ENCODE measurements at places on chromosomes 1 and 21.
A peak's percentile ranks its signal among the peaks of the same experiment; 100 is the strongest.

GRCh38 chr1:165468253-165468652, 23.3 kb upstream of the RXRG start:
- DNase-seq: no peak

GRCh38 chr1:116847688-116848531, 61.8 kb upstream of the PTGFRN start:
- DNase-seq: no peak

GRCh38 chr1:183847641-183848040, 42.7 kb downstream of the RGL1 start:
- no peak for DNase-seq

DNA sequence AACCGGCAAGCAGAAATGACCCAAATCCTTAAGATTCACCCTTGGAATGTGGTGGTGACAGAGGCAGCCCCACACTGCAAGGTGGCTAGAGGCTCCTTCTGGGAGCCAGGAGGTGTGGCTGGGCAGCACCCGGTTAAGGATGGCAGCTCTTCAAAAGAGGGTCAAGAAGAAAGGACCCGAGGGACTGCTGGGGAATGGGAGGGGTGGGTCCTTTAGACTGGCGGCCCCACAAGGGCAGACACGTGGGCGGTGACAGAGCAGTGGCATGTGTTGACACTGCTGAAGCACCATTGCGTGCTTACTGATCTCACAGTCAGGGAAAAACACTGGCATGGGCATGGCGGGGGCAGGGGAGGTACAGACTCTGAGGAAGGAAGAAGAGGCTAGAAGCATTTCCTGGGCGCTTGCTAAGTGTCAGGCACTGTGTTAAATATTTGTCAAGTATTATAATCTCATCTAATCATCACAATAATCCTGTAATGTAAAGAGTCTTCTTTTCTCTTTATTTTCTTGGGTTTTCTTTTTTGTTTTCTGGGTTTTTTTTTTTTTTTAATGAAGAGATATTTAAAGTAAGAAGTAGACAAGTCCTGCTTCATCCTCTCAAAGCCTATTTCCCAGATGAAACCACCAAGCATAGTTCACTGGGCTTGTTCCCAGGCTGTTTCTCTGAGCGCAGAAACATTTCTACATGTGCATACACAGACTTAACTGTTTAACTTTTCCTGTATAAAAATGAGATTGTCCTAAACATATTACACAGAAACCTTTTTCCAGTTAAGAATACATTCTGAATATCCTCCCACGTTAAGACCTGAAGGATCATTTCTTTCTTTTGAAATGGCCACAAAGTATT, 165.8 kb upstream of the EDN2 start:
- DNase-seq: no peak

DNA sequence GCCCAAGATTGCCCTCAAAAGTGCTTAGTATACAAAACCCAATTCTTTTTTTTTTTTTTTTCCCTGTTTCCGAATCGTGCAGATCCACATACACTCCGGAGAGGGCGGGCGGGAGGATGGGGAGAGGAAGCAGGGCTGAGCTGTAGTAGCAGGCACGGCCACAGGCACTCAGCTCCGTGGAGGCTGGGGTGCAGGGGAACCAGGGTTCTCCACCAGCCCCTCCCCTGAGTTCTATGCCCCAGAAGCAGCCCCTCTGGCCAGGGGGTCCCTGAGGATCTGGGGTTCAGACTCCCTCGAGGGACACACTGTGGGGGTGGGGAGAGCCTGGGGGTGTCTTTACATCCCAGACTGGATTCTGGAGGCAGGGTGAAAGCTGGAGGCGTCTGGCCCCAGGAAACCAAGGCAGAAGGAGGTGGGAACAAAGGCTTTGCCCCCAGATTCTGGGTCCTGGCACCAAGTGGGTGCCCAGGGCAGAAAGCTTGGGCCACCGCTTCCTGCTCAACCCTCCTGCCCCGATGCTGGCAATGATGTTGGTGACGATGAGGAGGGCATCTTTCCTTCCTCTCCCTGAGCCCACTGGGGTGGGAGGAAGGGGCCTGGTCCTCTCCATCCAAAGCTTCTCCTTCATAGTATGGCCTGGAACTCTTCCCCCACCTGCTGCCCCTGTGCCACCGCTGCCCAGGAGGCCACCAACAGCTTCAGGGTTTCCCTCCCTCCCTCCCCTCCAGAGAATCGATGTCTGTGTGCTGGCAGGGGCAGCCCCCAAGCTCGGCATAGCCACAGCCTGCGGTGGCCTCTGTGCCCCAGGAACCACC, 106.4 kb upstream of the TARDBP start:
- no peak for DNase-seq

DNA sequence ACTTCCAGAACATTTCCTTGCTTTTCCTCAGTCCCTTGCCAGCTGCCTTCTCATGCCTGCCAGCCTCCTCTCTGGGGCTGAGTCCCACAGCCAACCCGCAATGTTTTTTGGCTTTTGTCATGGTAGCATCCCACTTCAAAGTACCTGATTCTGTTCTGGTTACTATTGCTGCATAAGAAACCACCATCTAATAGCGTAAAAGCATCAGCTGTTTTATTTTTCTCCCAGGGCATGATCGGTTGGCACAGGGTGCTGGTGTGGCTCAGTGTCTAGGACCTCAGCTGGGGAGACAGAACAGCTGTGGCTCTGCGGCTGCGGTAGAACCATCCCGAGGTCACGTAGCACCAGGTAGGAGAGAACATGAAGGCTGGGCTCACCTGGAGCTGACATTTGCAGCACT, 8.9 kb upstream of the PRMT2 start:
- DNase-seq: no peak

GRCh38 chr1:240719953-240720700, 108.2 kb upstream of the GREM2 start:
- DNase-seq: no peak

DNA sequence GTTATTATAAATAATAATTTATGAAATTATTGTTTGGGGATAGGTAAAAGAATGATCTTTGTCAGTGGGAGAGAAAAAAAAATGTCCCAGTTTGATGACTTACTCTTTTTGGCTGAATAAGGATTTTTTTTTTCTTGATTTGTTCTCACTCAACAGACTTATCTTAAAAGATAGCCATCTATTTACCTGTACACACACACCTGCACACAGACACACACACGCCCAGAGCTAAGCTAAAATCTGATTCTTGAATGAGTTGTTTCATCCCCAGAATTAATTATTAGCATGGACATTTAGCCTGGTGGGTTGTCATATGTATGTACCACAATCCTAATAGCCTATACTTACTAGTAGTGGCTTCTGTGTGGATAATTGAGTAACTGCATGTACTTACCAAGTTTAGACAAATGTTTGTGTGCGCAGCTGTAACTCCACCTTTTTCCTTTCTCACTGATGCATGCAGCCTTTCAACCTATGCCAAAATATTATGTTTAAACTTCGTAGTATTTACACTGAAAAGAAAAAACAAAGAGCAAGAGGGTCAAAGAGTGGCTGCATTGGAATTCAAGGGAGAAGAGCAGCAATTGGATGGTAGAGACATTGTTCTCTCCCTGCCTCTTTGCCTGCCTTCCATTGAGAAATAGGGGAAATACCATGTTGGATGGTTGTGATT, 174.3 kb downstream of the ADGRL2 start:
- no peak for DNase-seq

DNA sequence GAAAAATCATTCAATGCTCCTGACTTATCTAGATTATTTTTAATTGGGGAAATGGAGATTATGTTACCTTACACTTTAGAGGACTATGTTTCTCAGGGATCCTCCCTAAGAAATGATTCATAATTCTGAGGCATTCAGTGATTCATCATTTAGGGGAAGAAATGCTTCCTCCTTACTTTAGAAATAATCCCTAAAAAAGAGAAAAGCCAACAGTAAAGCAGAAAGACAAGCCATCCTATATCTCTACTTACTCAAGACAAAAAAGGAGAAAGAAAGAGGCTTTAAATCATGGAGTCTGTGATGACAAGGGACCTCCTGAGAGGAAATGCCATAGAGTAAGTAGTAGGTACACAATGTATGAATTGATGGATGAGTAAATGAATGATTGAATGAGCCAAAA, 137.0 kb downstream of the BRINP2 start:
- no peak for DNase-seq

DNA sequence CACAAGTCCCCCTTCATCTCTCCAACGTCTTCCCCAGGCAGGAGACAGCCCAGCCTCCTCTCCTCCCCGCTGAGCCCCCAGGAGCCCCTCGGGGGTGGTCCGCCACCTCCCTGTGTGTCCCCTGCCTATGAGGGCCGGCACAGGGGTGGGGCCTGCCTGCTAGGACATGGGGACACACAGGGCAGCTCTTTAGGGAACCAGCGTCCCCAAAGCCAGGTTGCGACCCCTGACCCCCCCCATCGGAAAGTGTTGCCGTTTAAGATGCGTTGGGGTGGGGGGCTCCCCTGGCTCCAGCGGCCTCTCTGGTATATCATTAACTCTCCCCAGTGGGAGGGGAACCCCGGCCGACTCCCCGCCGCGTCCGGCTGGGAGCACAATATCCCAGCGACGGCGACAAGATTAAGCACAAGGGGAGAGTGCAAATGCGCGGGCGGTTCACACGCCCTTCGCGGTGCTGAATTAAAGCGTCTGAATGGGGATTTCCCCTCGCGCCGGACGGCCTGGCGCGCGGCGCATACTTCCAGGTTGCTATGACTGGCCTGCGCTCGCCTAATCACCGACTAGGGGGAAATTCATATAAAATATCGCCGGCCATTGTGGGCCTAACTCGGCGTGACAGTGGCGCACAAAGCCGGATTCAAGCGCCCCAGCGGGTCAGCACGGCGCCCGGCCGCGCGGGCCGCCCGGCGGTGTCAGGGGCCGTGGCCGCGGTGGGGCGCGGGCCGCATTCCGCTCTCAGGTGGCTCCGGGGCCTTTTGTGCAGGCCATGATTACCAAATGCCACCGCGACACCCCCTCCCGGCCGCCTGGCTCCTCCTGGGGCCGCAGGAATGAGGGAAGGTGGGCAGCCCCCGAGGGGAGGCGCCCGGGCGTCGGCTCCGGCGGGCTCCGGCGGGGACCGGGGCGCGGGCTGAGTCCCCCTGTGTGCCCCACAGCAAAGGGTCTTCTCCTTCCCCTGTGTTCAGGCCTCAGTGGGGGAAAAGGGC, 30.9 kb downstream of the WNT3A start:
- no peak for DNase-seq

DNA sequence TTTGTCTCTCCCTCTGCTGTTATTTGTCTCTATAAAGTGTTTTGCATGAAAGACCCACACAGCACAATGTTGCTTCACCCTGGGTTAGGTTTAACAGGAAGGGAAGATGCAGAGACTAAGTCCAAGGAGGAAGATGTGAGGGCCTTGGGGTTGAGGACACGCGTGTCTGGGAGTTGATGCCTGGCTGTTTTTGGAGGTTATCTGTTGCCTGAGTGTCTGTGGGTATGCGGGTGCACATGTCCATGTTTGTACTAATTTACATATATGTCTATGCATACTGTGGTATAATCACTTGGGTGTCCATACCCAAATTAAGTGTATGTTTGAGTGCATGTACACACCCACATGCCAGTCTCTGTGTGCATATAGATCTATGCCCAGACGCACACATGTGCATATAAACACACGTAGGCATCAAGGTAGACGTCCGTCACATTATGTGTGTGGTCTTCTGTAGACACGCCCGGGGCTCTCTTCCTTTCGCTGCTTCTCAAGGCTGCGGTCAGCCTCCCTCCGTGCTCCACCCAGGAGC, 962 bp upstream of the MAN1C1 start:
- DNase-seq: no peak

- no peak for DNase-seq
Measured at GRCh38 chr1:207172885-207173284, 68.9 kb downstream of the C4BPA start.

GRCh38 chr1:212539737-212540430, 68.7 kb upstream of the ATF3 start:
- DNase-seq: no peak

- no peak for DNase-seq
Measured at GRCh38 chr1:160103658-160104408, 5.4 kb upstream of the IGSF8 start.

DNA sequence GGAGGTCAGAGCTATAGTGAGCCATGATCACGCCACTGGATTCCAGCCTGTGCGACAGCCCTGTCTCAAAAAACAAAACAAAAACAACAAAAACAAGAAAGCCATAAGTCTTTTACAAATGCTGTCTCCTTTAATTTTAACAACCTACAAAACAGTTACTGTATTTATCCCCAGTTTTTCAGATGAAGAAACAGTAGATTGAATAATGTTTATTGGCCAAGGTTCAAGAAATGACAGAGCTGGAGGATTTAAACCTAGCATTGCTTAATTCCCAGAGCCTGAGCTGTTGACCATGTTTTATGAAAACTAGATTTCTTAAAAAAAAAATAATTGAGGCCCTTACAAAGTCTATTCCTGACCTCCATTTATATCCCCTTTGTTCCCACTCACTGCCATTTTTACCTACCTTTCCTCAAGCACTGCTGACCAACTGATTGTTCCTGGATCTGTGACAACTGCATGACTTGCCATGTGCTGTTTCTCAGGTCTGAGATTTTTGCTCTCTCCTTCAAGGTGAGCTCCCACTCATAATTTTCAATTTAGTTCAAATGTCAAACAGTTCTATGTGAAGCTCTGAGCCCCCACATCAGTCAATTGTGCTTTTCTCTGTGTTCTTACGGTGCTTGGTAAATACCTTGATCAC, 140.8 kb downstream of the CHRM3 start:
- DNase-seq: no peak

- peak; percentile 14 for DNase-seq
Measured at GRCh38 chr1:188128761-188129160, 1300.0 kb downstream of the PLA2G4A start.

GRCh38 chr21:31961027-31961426, 88.2 kb downstream of the HUNK start:
- DNase-seq: no peak

- DNase-seq: no peak
Measured at GRCh38 chr1:69794831-69795230, 227.1 kb downstream of the LRRC7 start.

DNA sequence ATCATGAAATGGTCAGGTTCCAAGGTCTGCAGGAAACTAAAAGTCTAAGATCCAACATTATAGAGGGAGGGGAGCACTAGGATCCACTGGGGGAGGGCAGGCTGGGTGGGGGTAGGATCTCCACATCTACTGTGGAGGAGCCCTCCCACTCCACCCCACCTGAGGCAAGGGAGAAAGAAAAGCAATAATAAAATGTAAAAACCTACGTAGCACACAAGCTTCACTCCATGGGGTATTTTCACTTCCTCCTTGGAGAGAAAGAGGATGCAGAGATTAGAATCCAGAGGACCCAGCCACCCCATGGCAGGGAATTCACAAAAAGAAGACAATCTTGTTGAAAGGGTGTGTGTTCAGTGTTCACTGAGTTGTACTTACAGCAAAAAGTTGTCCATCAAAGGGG, 14.4 kb downstream of the SPOCD1 start:
- no peak for DNase-seq

- no peak for DNase-seq
Measured at GRCh38 chr1:112418099-112418892, 22.3 kb downstream of the CTTNBP2NL start.

DNA sequence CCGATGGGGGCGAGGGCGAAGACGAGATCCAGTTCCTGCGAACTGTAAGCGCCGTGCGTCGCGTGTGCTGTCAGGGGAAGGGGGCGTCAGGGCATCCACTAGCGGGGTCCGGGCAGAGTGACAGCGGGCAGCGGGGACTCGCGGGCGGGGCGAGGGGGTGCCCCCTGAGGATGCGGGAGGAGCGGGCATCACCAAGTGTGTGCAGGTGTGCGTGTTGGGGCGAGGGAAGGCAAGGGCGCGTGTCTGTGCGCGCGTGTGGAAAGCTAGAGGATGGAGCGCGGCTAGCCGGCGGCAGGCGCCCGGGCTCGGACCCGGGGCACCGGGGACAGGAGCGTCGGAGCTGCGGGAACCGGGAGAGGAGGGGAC, 525 bp downstream of the RYR2 start:
- no peak for DNase-seq

- DNase-seq: no peak
Measured at GRCh38 chr21:29403301-29403700, 104.6 kb downstream of the BACH1 start.

GRCh38 chr1:108590957-108591356, 31.1 kb downstream of the EEIG2 start:
- no peak for DNase-seq

Data from epithelial cell of prostate (primary cell).